H9 (cell line): ENCODE measurements at places on chromosomes 11 and 22.

- DNase-seq, result no peak
Observed at GRCh38 chr11:57214098-57214417, 23.0 kb downstream of the APLNR start.

DNA sequence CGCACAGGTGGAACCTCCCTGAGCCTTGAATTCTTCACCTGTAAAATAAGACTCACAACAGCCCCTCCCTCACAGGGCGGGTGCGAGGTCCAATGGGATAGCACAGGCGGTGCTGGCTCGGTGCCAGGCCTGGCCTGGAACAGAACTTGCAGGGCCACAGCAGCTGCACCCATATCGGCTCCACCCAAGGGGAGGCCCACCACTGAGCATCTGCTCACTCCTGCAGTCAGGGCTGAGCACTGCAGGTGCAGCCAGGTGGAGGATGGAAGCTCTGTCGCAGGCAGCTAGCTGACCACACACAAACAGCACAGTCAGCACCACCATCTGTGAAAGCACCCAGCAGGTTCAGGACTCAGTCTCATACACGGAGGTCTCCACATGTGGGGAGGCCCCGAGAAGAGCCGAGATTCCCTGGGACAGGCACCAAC, 19.6 kb downstream of the VPS37C start:
- DNase-seq, result no peak

DNA sequence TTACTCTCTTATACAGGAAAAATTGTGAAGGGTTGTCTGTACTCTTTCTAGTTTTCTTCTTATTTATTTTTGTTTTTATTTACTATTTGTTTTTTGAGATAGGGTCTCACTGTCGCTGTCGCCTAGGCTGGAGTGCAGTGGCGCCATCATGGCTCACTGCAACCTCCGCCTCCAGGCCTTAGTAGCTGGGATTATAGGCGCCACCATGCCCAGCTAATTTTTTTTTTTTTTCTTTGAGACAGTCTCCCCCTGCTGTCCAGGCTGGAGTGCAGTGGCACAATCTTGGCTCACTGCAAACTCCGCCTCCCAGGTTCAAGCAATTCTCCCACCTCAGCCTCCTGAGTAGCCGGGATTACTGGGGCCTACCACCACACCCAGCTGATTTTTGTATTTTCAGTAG, 18.4 kb downstream of the CUL5 start:
- no peak for DNase-seq

GRCh38 chr22:24706054-24706453, 68.5 kb downstream of the PIWIL3 start:
- peak; percentile 83 for DNase-seq

- DNase-seq, result no peak
Observed at GRCh38 chr22:32199341-32199740, 5.5 kb downstream of the RFPL2 start.

- DNase-seq, result no peak
Observed at GRCh38 chr22:32665676-32666075, 135.8 kb upstream of the TIMP3 start.

DNA sequence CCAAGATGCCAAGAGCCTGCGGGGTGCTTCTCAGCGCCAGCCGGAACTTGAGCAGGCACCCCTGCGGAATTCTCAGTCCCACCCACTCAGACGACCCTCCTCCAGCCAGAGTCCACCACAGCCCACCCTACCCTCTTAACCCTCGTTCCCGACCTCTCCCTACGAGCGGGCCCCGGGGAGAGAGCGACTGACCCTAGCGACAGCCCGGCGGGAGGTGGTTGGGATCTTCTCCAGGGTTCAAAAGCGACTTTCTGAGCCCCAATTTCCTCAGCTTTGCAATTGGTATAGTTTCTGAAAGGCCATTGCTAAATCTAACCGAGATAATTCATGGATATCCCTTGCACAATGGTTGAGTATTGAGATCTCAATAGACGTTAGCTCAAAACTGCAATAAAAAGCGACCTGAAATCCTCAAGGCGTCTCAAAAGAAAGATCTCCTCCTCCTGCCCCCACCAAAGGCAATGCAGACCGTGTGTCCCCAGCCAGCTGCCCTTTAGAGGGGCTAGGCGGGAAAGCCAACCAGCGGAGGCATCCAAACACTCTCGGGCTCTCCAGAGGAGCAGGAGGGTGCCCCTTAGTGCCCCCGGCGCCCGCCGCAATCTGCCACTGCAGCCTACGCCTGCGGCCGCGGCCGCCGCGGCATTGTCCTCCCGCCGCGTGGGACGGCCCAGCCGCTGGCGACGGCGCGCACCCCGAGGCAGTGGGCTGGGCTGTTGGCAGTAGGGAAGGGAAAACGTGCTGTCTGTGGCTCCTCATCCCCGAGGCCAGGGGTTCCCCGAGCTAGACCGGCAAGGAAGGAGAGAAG, 1.5 kb upstream of the SLC6A5 start:
- no peak for DNase-seq

DNA sequence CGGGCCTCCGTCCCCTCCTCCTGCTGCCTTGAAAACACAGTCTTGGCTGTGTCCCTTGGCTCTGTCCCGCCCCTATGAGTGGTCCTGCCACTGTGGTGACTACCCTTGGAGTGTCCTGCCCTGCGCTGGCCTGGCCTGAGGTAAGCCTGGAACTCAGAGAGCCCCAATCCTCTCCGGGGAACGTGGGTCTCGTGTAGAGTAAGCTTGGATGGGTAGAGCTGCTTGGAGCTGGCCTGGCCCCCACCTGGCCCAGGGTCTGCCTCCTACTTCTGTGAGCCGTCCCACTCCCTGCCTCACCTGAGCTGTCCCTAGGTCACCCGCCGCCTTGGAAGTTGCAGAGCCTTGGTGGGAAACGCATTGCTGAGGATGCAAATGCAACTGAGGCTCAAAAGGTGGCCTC, 347.1 kb downstream of the CTTN start:
- no peak for DNase-seq

GRCh38 chr11:1567721-1568100, 4.4 kb downstream of the DUSP8 start:
- peak; percentile 24 for DNase-seq

DNA sequence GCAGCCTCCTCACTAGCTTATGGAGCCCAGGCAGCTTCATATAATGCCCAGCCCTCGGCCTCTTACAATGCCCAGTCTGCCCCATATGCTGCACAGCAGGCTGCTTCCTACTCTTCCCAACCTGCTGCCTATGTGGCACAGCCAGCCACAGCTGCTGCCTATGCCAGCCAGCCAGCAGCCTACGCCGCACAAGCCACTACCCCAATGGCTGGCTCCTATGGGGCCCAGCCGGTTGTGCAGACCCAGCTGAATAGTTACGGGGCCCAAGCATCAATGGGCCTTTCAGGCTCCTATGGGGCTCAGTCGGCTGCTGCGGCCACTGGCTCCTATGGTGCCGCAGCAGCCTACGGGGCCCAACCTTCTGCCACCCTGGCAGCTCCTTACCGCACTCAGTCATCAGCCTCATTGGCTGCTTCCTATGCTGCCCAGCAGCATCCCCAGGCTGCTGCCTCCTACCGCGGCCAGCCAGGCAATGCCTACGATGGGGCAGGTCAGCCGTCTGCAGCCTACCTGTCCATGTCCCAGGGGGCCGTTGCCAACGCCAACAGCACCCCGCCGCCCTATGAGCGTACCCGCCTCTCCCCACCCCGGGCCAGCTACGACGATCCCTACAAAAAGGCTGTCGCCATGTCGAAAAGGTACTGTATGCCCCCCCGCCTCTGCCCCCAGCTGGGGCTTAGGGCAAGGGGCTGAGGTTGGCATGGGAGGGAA, 8.8 kb downstream of the RBM14 start:
- no peak for DNase-seq

DNA sequence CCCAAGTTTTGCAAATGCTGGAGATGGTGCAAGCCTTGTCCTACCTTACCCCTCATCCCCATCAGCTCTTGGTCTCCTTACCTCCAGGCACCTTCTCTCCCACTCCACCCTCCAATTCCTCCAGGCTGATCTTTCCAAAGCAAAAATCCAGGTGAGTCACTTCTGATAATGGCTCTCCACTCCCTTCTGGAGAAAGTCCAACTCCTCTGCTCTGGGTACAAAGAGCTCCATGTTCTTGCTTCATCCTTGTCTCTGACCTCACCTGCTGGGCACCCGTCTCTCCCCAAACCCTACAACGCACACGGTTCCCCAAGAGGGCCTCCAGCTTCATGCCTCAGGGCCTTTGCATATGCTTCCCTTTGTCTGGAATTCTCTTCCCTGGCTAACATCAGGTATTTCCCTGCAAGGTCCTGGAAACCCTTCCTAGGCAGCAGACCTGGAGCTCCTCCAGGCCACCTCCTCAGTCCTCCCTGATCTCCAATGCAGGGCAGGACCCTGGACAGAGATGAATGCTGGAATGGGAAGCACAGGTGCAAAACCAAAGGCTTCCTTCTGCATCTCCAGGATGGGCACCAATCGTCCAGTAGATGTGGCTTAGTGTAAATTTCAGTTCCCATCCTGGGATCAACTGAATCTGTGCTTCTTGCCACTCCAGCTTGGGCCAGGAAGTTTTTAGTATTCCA, 22.7 kb downstream of the IFT27 start:
- DNase-seq, result no peak

DNA sequence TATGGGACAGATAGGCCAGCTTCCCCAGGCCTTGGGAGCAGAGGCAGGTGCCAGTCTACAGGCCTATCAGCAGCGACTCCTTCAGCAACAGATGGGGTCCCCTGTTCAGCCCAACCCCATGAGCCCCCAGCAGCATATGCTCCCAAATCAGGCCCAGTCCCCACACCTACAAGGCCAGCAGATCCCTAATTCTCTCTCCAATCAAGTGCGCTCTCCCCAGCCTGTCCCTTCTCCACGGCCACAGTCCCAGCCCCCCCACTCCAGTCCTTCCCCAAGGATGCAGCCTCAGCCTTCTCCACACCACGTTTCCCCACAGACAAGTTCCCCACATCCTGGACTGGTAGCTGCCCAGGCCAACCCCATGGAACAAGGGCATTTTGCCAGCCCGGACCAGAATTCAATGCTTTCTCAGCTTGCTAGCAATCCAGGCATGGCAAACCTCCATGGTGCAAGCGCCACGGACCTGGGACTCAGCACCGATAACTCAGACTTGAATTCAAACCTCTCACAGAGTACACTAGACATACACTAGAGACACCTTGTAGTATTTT, 26.6 kb upstream of the L3MBTL2 start:
- no peak for DNase-seq

DNA sequence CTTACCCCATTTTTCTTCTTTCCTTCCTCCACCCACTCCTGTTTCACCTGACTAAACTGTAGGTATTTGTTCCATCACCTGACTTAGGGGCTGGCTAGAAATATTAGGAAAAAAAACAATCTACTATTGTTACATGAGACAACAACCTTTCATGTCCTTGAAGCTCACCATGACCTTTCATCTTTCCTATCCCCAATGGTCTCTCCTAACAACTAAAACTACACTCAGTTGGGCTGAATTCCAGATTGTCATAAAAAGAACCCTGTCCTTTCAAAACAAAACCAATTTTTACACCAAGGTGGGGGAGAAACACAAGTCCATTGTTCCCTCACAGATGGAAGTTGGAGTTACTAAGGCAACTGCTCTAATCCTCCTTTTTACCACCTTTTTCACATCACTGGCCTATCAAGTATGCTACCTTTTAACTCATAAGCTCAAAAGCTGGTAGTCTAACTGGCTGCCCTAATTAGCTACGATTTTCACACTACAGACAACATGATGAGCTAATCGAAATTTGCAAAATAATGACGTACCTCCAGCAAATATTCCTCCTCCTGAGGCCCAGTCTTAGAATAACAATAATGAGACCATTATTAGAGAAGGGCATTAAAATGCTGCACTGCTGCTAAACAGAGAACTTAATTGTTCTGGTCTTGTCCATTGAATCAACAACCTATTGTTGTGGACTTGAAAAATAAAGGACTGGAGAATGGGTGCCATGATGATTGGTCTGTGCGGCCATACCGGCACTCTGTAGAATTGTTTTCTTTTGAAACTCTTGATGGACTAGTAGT, 46.5 kb upstream of the SOX6 start:
- peak; percentile 28 for DNase-seq

- DNase-seq, result no peak
Observed at GRCh38 chr11:42257534-42257933, 798.1 kb upstream of the LRRC4C start.
